ENCODE measurements at places on chromosomes 3 and 15.

- DNase-seq, result no peak
Measured at GRCh38 chr3:114518206-114518808, 224.5 kb downstream of the TIGIT start.

GRCh38 chr3:150161011-150161410 lies 190.3 kb upstream of the PFN2 start:
- DNase-seq, result no peak

DNA sequence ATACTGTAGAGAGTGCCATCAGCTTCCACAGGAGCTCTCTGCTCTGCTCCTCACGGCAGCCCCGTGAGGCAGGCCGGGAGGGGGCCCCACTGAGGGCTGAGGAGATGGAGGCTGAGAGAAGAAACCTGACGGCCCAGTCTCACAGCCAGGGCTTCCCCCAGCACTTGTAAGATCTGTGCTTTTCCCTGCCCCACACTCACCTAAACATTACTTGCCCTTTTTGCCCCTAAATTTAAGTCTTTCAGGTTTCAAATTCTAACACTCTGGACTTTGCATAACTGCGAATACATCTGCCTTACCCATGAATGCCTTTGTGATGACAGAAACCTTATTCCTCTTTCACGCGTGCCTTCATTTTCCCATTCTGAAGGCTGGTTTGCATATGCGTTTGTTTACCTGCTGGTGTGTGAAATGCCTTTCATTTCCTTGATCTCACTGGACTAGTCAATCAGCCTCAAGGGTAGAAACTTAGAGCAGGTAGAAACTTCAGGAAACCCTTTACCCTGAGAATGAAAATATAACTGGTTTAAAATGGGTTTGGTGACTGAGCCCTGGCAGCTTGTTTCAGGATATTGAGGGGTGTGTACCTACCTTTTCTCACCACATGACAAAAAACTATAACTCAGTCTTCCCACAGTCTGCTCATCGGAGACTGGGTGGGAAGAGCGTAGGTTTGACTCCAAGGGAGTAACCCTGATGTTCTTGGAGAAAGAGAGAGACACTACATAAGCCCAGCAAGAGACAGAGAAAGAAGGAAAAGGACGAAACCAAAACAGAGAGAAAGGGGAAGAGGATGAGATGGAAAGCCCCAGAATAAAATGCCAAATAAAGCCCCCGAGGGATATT lies 20.1 kb downstream of the SLC12A8 start:
- DNase-seq, result no peak

- peak; percentile 44 for DNase-seq
Measured at GRCh38 chr3:99419116-99419515, 219.3 kb upstream of the COL8A1 start.

- DNase-seq, result peak; percentile 31
Measured at GRCh38 chr3:123765475-123766128, 118.5 kb downstream of the MYLK start.

DNA sequence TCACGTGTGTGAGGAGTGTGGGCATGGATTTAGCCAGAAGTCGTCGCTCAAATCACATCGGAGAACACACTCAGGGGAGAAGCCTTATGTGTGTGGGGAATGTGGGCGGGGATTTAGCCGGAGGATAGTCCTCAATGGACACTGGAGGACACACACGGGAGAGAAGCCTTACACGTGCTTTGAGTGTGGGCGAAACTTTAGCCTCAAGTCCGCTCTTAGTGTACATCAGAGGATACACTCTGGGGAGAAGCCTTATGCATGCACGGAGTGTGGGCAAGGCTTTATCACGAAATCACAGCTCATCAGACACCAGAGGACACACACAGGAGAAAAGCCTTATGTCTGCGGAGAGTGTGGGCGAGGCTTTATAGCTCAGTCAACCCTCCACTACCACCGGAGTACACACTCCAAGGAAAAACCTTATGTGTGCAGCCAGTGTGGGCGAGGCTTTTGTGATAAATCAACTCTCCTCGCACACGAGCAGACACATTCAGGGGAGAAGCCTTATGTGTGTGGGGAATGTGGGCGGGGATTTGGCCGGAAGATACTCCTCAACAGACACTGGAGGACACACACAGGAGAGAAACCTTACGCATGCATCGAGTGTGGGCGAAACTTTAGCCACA lies 28.1 kb downstream of the ZNF589 start:
- DNase-seq, result no peak

DNA sequence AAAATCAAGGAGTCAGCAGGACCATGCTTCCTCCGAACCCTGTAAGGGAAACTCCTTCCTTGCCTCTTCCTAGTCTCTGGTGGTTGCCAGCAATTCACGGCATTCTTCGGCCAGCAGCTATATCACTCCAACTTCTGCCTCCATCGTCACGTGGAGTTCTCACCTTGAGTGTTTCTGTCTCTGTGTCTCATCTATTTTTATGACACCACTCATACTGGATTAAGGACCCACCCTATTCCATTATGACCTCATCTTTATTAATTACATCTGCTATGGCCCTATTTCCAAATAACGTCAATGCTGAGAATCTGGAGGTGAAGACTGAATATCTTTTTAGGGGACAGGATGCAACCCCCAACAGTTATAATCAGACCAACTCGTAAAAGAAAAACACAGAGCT lies 21.8 kb upstream of the HES1 start:
- DNase-seq, result no peak

DNA sequence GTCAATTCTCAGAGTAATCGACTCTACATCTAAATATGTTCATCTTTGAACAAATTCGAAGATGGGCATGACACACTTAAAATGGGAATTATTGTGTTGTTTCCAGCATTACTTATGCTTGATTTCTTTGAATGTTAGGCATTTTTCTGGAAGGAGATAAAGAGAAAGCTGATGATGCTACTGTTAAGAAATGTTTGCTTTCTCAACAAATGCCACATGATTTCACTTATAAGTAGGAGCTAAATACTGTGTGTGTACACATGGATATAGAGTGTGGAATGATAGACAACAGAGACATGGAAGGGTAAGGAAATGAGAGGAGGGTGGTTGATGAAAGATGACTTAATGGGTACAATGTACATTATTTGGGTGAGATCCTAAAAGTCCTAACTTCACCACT lies 400.9 kb downstream of the TBL1XR1 start:
- DNase-seq, result peak; percentile 26

Measured in EL (cell line).